Naive thymus-derived CD8-positive, alpha-beta T cell (primary cell): ENCODE measurements at places on chromosomes 2 and 18.

- H3K4me3 ChIP-seq = no peak overlapping the region
- no peaks in the 10 kb centered on the region for H3K27me3 ChIP-seq
- H3K27ac ChIP-seq = no peak overlapping the region
- H3K4me1 ChIP-seq = no peaks in the 10 kb centered on the region
- no peak for DNase-seq
These were observed 555.2 kb downstream of the STK39 start for GRCh38 chr2:167692191-167692590.

GRCh38 chr2:235713189-235713588 is 219.3 kb downstream of the AGAP1 start:
- no peak overlapping the region for H3K27ac ChIP-seq
- DNase-seq = no peak
- H3K4me3 ChIP-seq = no peak overlapping the region
- H3K36me3 ChIP-seq = no peaks in the 10 kb centered on the region
- peaks cover 5% of the 10 kb centered on the region for H3K27me3 ChIP-seq

GRCh38 chr18:11886577-11887110 is 21.5 kb downstream of the MPPE1 start:
- H3K27me3 ChIP-seq = no peaks in the 10 kb centered on the region
- DNase-seq = no peak
- peaks cover 16% of the 10 kb centered on the region for H3K36me3 ChIP-seq

DNA sequence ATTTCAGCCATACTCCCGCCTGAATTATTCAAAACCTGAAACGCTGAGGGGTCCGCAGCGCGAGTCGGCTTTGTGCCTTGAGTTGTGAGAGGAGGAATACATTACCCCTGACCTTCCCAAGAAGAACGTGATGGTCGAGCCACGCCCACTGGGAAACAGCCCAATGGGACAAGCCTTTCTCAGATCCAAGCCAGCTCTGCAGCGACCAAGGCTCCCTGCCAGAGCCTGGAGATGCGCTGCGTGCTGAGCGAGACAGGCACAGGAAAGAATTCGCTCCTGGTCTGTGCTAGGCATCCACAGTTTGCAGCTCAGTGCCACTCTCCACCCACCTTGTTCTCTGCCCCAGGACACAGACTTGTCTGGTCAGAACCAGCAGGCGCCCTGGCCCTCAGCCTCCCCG is 74.1 kb upstream of the GLI2 start:
- H3K27me3 ChIP-seq = peaks cover 7% of the 10 kb centered on the region
- H3K36me3 ChIP-seq = no peaks in the 10 kb centered on the region
- no peak for DNase-seq
- no peak overlapping the region for H3K4me3 ChIP-seq
- no peaks in the 10 kb centered on the region for H3K4me1 ChIP-seq
- no peak overlapping the region for H3K27ac ChIP-seq

- DNase-seq = no peak
- no peaks in the 10 kb centered on the region for H3K27me3 ChIP-seq
- no peak overlapping the region for H3K27ac ChIP-seq
- H3K4me3 ChIP-seq = no peak overlapping the region
- H3K36me3 ChIP-seq = no peaks in the 10 kb centered on the region
These were observed 64.9 kb downstream of the CDH2 start for GRCh38 chr18:28112056-28112470.

GRCh38 chr2:128536925-128537620 is 218.4 kb upstream of the HS6ST1 start:
- no peaks in the 10 kb centered on the region for H3K27me3 ChIP-seq
- H3K4me1 ChIP-seq = no peaks in the 10 kb centered on the region
- H3K36me3 ChIP-seq = no peaks in the 10 kb centered on the region
- H3K27ac ChIP-seq = no peak overlapping the region
- no peak overlapping the region for H3K4me3 ChIP-seq

- H3K4me1 ChIP-seq = peaks cover 32% of the 10 kb centered on the region
- H3K27me3 ChIP-seq = no peaks in the 10 kb centered on the region
- peak overlapping the region; percentile 34 for H3K27ac ChIP-seq
- peak overlapping the region; percentile 36 for H3K4me3 ChIP-seq
These were observed 254.5 kb downstream of the DSEL start for GRCh38 chr18:67261931-67262552.
